ENCODE measurements at places on chromosomes 1 and 21. TPM values are rescaled to one million over a fixed set of nuclear protein-coding genes. Genes with fewer than 3 reads are reported as not detected.

FDPS gene
- total RNA-seq, result 250 TPM

CNKSR1 gene
- 35.8 TPM for total RNA-seq

OR10J1 gene
- not detected for total RNA-seq

UBE2G2 gene
- total RNA-seq, result 84.0 TPM

SIM2 gene
- not detected for total RNA-seq

SLAMF8 gene
- not detected for total RNA-seq

PCAT6 gene
- total RNA-seq, result 3.6 TPM

GRCh38 chr1:51044199-51044598 lies 57.8 kb upstream of the C1orf185 start:
- no peaks in the 10 kb centered on the region for H3K4me1 ChIP-seq
- H3K27me3 ChIP-seq, result peaks cover 5% of the 10 kb centered on the region
- no peak overlapping the region for H3K4me3 ChIP-seq
- no peaks in the 10 kb centered on the region for H3K36me3 ChIP-seq
- no peak for DNase-seq
- no peak overlapping the region for H3K27ac ChIP-seq

DNA sequence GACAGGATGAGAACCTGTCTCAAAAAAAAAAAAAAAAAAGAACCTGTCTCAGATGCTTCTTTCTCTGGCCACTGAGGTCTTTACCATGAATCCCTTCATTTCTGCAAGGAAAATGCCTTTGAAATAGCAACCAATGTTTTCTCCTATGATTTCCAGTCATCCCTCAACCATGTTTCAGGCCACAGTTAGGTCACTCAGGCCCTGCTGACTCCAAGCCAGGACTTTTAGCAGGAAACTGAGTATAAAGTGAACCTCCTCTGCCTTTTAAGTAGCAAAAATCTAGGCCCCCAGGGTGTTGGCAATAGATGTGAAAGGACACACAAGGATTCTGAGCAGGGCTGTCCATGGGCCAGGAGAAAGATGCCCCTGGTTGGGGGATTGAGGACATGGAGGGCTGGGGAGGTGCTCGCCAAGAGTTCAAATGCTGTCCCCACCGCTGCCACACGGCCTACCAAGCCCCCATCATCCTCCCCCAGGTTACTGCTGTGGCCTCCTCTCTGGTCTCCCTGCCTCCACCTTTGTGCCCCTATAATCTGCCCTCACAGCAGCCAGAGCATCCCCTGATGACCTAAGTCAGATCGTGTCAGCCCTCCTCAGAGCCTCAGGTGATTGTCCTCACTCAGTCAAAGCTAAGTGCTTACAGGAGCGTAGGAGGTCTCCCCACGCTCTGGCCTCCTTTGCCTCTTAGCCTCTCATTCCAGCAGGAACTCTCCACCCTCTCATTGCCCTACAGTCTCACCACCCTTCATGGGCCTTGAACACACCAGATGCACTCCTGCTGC lies 54.6 kb downstream of the MATN1 start:
- no peak overlapping the region for H3K27ac ChIP-seq
- H3K27me3 ChIP-seq, result no peaks in the 10 kb centered on the region
- no peak overlapping the region for H3K4me3 ChIP-seq
- no peaks in the 10 kb centered on the region for H3K36me3 ChIP-seq
- no peaks in the 10 kb centered on the region for H3K4me1 ChIP-seq
- DNase-seq, result peak; percentile 24

GRCh38 chr21:29350246-29350779 lies 51.6 kb downstream of the BACH1 start:
- H3K36me3 ChIP-seq, result peaks cover 28% of the 10 kb centered on the region
- H3K27ac ChIP-seq, result no peak overlapping the region
- H3K4me3 ChIP-seq, result no peak overlapping the region
- DNase-seq, result no peak
- H3K4me1 ChIP-seq, result no peaks in the 10 kb centered on the region

- peaks cover 4% of the 10 kb centered on the region for H3K4me1 ChIP-seq
- peaks cover 3% of the 10 kb centered on the region for H3K27me3 ChIP-seq
- no peak overlapping the region for H3K27ac ChIP-seq
- H3K36me3 ChIP-seq, result no peaks in the 10 kb centered on the region
Measured at GRCh38 chr1:204295671-204296070, 64.1 kb downstream of the PLEKHA6 start.

GRCh38 chr1:75582725-75583261 lies 28.1 kb downstream of the SLC44A5 start:
- DNase-seq, result no peak
- H3K4me3 ChIP-seq, result no peak overlapping the region
- peaks cover 12% of the 10 kb centered on the region for H3K4me1 ChIP-seq
- H3K36me3 ChIP-seq, result no peaks in the 10 kb centered on the region

DNA sequence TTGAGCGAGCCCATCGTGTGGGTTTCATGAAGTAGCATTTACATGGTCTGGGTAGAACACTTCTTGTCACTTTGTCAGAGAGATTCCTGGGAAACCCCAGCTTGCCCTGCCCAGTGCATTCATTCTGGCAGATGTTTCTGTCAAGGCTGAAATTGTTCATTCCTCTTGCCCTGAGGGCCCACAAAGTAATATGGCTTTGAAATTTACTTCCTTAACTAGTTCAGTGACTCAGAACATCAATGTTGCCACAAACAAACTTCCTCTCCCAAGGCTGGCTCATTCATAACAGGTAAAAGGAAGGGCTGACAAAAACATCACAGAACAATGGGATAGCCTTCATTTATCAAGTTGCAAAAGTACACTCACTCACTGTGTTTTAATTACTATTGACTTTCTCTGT lies 5.0 kb upstream of the KIAA0040 start:
- H3K27ac ChIP-seq, result no peak overlapping the region
- peaks cover 31% of the 10 kb centered on the region for H3K27me3 ChIP-seq
- no peak overlapping the region for H3K4me3 ChIP-seq
- H3K36me3 ChIP-seq, result no peaks in the 10 kb centered on the region

DNA sequence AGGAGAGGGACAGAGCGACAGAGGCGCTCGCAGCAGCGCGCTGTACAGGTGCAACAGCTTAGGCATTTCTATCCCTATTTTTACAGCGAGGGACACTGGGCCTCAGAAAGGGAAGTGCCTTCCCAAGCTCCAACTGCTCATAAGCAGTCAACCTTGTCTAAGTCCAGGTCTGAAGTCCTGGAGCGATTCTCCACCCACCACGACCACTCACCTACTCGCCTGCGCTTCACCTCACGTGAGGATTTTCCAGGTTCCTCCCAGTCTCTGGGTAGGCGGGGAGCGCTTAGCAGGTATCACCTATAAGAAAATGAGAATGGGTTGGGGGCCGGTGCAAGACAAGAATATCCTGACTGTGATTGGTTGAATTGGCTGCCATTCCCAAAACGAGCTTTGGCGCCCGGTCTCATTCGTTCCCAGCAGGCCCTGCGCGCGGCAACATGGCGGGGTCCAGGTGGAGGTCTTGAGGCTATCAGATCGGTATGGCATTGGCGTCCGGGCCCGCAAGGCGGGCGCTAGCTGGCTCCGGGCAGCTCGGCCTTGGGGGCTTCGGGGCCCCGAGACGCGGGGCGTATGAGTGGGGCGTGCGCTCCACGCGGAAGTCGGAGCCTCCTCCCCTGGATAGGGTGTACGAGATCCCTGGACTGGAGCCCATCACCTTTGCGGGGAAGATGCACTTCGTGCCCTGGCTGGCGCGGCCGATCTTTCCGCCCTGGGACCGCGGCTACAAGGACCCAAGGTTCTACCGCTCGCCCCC lies at the start of the genes CYB5RL and MRPL37:
Gene CYB5RL, minus strand, starts transcription at position 266 of the 754 bp plus-strand sequence. CDS start 4,414 bp downstream, outside the sequence.
Gene MRPL37, plus strand, starts transcription at position 403 of the 754 bp plus-strand sequence. Its CDS starts 77 bp downstream, at position 480.
- H3K4me3 ChIP-seq, result peak within 1 kb of the TSS; percentile 86
- DNase-seq, result peak; percentile 99
- H3K27me3 ChIP-seq, result no peaks in the 10 kb centered on the region
- peaks cover 19% of the 10 kb centered on the region for H3K36me3 ChIP-seq
- no peak within 1 kb of the TSS for H3K27ac ChIP-seq

- H3K4me1 ChIP-seq, result peaks cover 13% of the 10 kb centered on the region
- H3K27ac ChIP-seq, result no peak overlapping the region
- DNase-seq, result no peak
- H3K27me3 ChIP-seq, result no peaks in the 10 kb centered on the region
- no peak overlapping the region for H3K4me3 ChIP-seq
- H3K36me3 ChIP-seq, result no peaks in the 10 kb centered on the region
Measured at GRCh38 chr1:113046569-113046968, 26.4 kb upstream of the LRIG2 start.

DNA sequence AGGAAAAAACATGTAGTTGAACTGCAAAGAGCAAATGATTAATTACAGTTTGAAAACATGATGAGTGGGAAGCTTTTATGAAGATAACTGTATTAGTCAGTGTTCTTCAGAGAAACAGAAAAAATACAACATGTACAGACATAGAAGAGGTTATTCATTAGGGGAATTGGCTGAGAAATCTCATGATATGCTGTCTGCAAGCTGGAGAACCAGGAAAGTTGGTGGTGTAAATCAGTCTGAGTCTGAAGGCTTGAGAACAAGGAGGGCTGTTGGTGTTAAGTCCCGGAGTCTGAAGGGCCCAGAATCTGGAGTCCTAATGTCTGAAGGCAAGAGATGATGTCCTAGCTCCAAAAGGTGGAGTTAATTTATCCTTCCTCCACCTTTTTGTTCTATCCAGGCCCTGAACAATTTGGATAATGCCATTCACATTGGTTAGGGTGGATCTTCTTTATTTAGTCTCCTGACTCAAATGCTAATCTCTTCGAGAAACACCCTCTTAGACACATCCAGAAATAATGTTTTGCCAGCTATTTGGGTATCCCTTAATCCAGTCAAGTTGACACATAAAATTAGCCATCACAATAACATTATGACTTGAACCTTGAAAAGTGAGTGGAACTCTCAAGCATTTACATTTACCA lies 672.9 kb upstream of the PTBP2 start:
- DNase-seq, result no peak
- H3K36me3 ChIP-seq, result no peaks in the 10 kb centered on the region
- H3K4me1 ChIP-seq, result no peaks in the 10 kb centered on the region

GRCh38 chr1:240811256-240811655 lies 199.3 kb upstream of the GREM2 start:
- H3K27me3 ChIP-seq, result no peaks in the 10 kb centered on the region
- H3K27ac ChIP-seq, result no peak overlapping the region
- no peak for DNase-seq
- H3K4me1 ChIP-seq, result no peaks in the 10 kb centered on the region
- no peak overlapping the region for H3K4me3 ChIP-seq

- no peak for DNase-seq
- no peaks in the 10 kb centered on the region for H3K36me3 ChIP-seq
- no peak overlapping the region for H3K27ac ChIP-seq
- peaks cover 20% of the 10 kb centered on the region for H3K4me1 ChIP-seq
Measured at GRCh38 chr1:209485167-209485566, 98.3 kb upstream of the CAMK1G start.

DNA sequence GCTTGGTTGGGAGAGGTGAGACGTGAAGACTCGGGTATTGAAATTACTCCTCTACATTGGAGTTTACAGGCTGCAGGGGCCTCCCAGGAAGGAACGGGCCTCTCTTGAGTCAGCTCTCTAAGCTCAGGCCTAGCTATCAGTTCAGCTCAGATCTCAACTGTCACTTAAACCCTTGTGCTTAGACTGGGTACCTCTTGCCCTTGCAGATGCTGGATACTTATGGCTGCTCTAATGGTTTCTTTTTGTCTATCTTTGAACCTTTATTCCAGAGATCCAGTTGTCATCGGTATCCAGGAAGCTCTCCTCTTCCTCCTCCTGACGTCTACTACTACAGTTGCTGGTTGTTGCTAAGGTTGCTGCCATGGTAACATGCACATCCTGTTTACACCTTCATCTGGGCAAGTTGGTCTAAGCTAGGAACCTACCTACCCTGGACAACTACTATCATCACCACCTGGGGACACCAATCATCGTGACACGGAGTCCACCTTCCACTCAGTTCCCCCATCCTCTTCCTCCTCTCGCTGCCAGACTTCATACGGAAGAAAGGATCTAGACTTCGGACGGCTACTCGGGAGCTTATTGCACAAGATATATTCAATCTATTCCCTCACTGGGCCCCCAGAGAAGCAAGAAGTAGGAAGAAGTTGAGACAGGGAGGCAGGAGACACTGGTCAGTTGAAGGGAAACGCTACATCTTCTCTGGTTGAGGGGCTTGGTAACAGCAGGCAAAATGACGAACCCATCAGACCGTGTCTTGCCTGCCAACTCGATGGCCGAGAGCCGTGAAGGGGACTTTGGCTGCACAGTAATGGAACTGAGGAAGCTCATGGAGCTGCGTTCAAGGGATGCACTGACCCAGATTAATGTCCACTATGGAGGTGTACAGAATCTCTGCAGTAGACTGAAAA lies 56.1 kb downstream of the ATP2B4 start:
- peak; percentile 76 for DNase-seq
- H3K27ac ChIP-seq, result no peak overlapping the region
- H3K27me3 ChIP-seq, result no peaks in the 10 kb centered on the region
- no peak overlapping the region for H3K4me3 ChIP-seq
- peaks cover 7% of the 10 kb centered on the region for H3K36me3 ChIP-seq

DNA sequence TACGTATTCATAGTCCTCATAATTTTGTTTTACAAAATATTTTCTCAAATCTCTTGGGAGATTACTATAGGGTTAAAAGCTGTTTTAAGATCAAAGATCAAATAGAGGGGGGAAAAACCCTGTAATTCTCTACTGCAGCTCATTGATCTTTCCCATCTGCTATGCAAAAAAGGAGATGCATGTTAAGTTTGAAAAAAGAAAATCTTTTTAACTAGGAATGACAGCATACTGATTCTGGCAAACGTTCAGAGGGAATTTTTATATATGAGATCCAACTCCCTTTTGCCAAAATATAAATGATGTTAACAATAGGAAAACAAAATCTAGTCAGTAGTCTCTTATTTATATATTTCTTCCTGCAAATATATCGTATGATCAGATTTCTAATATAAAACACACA lies 69.1 kb downstream of the SMYD3 start:
- H3K27me3 ChIP-seq, result no peaks in the 10 kb centered on the region
- DNase-seq, result no peak
- no peaks in the 10 kb centered on the region for H3K4me1 ChIP-seq
- H3K36me3 ChIP-seq, result no peaks in the 10 kb centered on the region

GRCh38 chr1:214808845-214809460 lies 206.0 kb downstream of the CENPF start:
- DNase-seq, result peak; percentile 49
- no peak overlapping the region for H3K27ac ChIP-seq
- H3K27me3 ChIP-seq, result no peaks in the 10 kb centered on the region
- H3K4me3 ChIP-seq, result no peak overlapping the region
